ENCODE measurements at places on chromosomes 12 and 14.

- no peak for DNase-seq
Observed at GRCh38 chr12:127450826-127451225, 816.1 kb upstream of the TMEM132C start.

DNA sequence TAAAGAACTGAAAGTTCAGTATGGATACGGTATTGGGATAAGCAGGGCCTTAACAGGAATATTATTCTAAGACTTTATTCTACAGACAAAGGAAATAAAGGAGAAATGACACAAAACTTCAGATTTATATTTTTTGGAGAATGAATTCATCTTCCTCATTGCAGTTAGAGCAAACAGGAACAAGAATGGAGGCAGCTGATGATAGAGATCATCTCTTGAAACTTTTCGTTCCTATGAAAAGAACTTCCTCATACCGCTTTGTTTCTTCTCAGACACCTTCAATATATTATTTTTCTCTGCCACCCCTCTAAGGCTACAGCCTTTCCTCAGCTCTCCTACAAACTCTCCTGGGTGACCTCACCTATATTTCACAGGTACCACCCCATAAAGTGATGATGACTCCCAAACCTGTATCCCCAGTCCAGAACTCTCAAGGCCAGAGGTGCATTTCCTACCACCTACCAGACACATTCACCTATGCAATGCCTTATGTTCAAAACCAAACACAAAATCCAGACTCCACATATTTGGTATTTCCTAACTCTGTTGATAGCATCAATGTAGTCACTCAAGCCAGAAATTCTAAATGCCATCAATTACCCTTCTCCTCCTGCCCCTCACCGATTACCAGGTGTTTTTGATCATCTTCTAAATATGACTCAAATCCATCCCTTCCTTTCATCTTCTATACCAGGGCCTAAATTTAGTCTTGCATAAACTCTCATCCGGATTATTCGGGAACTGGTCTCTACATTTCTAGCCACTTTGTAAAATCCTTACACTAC, 7.4 kb downstream of the MAP4K5 start:
- DNase-seq = no peak

DNA sequence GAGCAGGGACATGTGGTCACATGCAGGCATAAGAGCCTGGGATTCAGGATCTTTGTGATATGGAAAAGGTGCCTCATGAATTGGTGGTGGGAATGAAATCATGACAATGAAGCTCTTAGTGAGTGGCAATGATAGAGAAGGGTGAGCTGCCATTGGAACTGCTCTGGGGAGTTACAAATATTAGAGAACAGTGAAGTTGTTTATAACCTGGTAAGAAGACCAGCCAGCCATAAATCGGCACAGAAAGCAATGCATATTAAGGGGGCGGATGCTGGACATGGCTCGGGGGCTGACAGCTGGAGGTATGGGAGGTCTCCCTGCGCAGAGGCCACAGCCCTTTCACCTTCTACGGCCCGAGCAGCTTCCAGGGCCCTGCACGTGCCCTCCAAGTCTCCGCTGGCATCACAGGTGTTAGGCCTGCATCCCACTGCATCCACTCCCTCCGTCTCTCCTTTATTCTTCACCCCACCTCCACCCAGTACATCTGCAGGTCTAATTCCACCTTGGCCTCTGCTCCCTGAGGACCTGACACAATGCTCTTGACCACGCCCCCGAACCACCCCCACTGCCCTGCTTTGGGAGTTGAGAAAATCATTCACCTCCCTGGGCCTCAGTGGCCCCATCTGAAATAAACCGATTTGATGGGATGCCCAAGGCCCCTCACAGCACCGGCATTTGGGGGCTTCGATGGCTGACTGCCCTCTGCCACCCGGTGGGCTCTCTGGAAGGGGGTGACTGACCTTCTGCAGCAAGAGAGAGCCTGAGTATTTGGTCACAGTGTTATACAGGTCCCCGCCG, 4.1 kb downstream of the CACNA2D4 start:
- no peak for DNase-seq

DNA sequence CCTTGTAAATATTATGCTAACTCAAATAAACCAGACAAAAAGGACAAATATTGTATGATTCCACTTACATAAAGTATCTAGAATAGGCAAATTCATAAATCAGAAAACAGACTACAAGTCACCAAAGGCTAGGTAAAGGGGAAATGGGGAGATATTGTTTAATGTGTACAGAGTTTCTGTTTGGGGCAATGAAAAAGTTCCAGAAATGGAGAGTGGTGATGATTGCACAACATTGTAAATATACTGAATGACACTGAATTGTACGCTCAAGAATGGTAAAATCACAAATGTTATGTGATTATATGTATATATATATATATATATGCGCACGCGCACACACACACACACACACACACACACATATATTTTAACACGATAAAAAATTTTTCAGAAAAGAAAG, 182.5 kb downstream of the SLC2A13 start:
- DNase-seq = no peak

GRCh38 chr14:103118663-103119404, 4.4 kb upstream of the TNFAIP2 start:
- DNase-seq = no peak

GRCh38 chr12:66555113-66555512, 123.8 kb downstream of the GRIP1 start:
- no peak for DNase-seq

All from NCI-H187 (cell line).